ENCODE measurements at places on chromosomes 16 and 17.

- H3K4me1 ChIP-seq, result peaks cover 27% of the 10 kb centered on the region
- peak overlapping the region; percentile 73 for H3K27ac ChIP-seq
- no peaks in the 10 kb centered on the region for H3K27me3 ChIP-seq
- no peak for DNase-seq
- H3K36me3 ChIP-seq, result no peaks in the 10 kb centered on the region
These were observed 18.2 kb downstream of the ZCCHC14 start for GRCh38 chr16:87474566-87474996.

DNA sequence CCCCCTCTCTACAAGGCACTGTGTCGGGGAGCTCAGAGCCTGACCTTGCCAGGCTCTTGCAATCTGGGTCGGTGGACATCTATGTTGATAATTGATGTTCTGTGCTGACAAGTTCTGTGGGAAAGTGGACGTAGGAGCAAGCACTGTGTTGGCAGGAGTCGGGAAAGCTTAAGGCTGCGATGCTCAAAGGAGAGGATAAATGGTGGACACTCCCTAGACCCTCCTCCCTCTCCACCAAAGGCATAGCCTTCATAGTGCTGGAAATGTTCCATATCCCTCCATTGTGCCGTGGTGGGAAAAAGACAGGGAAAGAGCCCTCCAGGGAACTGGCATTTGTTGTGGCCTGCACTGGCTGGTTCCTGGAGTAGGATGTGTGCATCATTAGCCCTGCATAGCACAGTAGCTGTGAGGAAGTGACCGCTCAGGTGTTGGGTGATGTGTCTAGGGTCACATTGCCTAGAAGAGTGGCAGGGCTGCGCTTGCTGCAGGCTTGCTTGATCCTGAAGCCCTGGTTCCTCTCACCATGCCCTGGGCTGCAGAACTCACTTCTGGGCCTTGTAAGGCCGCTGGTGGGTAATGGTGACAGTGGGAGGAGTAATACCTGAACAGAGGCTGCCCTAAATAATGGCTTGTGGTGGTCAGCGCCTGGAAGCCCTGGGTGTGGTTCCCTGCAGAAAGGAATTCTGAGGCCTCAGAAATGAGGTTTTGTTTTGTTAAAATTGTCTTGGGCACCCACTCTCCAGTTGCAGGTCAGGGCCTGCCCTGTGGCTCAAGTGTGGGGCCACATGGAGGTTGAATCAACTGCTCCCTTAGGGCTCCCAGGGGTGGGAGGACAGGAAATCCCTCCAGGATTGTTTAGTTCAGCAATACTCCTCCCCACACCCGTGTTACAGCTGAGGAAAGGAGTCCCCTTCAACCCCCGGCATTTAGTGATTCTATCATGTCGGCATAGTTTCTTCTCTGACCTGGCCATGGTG lies 62.6 kb downstream of the KSR1 start:
- H3K36me3 ChIP-seq, result no peaks in the 10 kb centered on the region
- no peak overlapping the region for H3K27ac ChIP-seq
- DNase-seq, result no peak
- H3K27me3 ChIP-seq, result no peaks in the 10 kb centered on the region
- no peak overlapping the region for H3K4me3 ChIP-seq

GRCh38 chr16:58451265-58451689 lies 48.7 kb upstream of the NDRG4 start:
- H3K27me3 ChIP-seq, result peaks cover 47% of the 10 kb centered on the region
- peaks cover 2% of the 10 kb centered on the region for H3K4me1 ChIP-seq
- no peaks in the 10 kb centered on the region for H3K36me3 ChIP-seq
- H3K4me3 ChIP-seq, result no peak overlapping the region
- no peak for DNase-seq
- no peak overlapping the region for H3K27ac ChIP-seq

DNA sequence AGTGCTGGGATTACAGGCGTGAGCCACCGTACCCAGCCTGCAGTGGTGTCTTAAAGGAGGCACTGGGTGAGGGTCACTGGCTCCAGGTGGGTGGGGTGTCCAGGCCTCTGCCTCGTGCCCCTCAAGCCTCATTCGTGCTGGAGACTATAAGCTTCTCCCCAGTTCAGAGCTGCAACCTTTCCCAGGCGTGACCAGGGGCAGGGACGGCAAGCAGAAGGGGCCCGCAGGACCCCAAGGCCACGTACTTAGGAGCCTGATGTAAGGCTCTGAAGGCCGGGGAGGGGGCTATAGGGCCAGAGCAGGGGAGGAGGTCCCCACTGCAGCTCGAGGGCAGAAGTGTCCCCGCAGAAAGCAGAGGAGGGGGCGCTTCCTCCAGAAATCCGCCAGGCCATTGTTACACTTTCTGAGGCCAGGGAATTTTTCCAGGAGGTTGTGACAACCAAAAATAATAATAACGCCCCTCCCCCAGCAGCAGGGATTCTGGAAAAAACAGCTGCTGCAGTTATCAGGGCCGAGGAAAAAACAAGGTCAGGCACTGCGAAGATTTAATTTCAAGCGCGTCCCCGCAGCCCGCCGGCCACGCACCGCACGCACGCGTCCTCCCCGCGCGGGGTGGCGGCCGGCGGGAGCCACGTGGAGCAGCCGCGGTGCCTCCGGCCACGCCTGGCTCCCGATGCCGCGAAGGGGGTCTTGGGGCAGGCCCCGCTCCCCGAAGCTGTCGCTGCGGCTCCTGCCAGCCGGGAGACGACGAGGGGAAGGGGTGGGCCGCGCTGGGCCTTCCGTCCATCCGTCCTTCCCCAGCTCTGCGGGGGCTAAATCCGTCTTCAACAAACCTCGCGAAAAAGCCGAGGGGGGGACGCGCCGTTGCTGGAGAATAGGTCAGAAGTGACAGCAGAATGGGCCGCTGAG lies 45.8 kb upstream of the SLC38A10 start:
- peaks cover 35% of the 10 kb centered on the region for H3K27me3 ChIP-seq
- no peak for DNase-seq
- H3K27ac ChIP-seq, result peak overlapping the region; percentile 11
- H3K4me1 ChIP-seq, result peaks cover 14% of the 10 kb centered on the region
- peaks cover 2% of the 10 kb centered on the region for H3K36me3 ChIP-seq

- H3K4me3 ChIP-seq, result no peak overlapping the region
- H3K27ac ChIP-seq, result no peak overlapping the region
- peaks cover 2% of the 10 kb centered on the region for H3K36me3 ChIP-seq
- H3K27me3 ChIP-seq, result no peaks in the 10 kb centered on the region
- no peak for DNase-seq
These were observed 108.9 kb upstream of the CIBAR2 start for GRCh38 chr16:85220964-85221731.

- no peak overlapping the region for H3K4me3 ChIP-seq
- H3K27ac ChIP-seq, result no peak overlapping the region
- H3K4me1 ChIP-seq, result no peaks in the 10 kb centered on the region
- no peak for DNase-seq
- no peaks in the 10 kb centered on the region for H3K27me3 ChIP-seq
These were observed 31.7 kb downstream of the RPH3AL start for GRCh38 chr17:320809-321385.

GRCh38 chr17:73474370-73474988 lies 162.7 kb upstream of the CDC42EP4 start:
- H3K27ac ChIP-seq, result no peak overlapping the region
- no peak overlapping the region for H3K4me3 ChIP-seq
- DNase-seq, result no peak
- peaks cover 26% of the 10 kb centered on the region for H3K27me3 ChIP-seq
- peaks cover 8% of the 10 kb centered on the region for H3K4me1 ChIP-seq

GRCh38 chr16:7443142-7443541 lies 110.5 kb downstream of the RBFOX1 start:
- no peak overlapping the region for H3K4me3 ChIP-seq
- no peaks in the 10 kb centered on the region for H3K4me1 ChIP-seq
- no peaks in the 10 kb centered on the region for H3K27me3 ChIP-seq
- no peaks in the 10 kb centered on the region for H3K36me3 ChIP-seq
- H3K27ac ChIP-seq, result no peak overlapping the region

GRCh38 chr17:17445296-17445924 lies 31.4 kb upstream of the MED9 start:
- H3K27ac ChIP-seq, result no peak overlapping the region
- H3K4me3 ChIP-seq, result no peak overlapping the region
- H3K36me3 ChIP-seq, result peaks cover 2% of the 10 kb centered on the region
- DNase-seq, result no peak

GRCh38 chr17:68277807-68278206 lies 13.1 kb downstream of the SLC16A6 start:
- H3K4me1 ChIP-seq, result peaks cover 7% of the 10 kb centered on the region
- H3K27ac ChIP-seq, result no peak overlapping the region
- no peaks in the 10 kb centered on the region for H3K27me3 ChIP-seq
- no peak overlapping the region for H3K4me3 ChIP-seq
- no peak for DNase-seq

- H3K27ac ChIP-seq, result no peak overlapping the region
- H3K27me3 ChIP-seq, result peaks cover 30% of the 10 kb centered on the region
- no peaks in the 10 kb centered on the region for H3K36me3 ChIP-seq
These were observed 6.1 kb upstream of the ABCC12 start for GRCh38 chr16:48161906-48162305.

DNA sequence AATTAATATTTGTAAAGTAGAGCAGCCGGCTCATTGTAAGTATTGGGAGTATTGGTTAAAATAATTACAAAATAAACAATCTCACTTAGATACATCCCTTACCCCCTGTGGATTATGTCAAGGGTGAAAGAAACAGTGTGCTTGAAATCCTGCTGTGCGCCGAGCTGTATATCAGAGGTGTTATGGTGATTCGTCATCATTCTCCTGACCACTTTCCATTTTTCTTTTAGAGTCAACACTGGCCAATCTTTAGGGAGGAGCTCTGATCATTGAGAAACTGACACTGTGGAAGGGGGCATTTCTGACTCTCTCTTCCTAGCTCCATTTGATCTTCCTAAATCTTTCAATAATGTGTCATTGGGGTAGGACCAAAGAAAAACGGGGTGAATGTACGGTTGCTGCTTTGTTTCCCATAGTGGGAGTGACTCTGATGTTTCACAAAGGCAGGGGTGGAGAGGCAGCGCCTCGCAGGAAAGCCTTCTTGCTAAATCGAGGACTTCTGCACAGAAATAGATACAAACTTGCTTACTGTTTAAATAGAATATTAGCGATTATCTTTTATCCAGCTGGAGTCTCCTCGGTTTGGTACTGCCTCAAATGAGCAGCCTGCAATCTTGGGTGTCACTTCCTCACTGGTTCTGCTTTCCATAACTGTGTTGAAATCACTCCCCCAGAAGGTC lies 123.4 kb downstream of the PRKCB start:
- H3K4me1 ChIP-seq, result peaks cover 50% of the 10 kb centered on the region
- peak overlapping the region; percentile 42 for H3K27ac ChIP-seq
- peak overlapping the region; percentile 71 for H3K4me3 ChIP-seq

GRCh38 chr17:83099570-83100181 lies 20.3 kb downstream of the METRNL start:
- peaks cover 8% of the 10 kb centered on the region for H3K4me1 ChIP-seq
- no peak for DNase-seq
- H3K4me3 ChIP-seq, result peak overlapping the region; percentile 21
- H3K27ac ChIP-seq, result no peak overlapping the region
- H3K27me3 ChIP-seq, result peaks cover 10% of the 10 kb centered on the region

DNA sequence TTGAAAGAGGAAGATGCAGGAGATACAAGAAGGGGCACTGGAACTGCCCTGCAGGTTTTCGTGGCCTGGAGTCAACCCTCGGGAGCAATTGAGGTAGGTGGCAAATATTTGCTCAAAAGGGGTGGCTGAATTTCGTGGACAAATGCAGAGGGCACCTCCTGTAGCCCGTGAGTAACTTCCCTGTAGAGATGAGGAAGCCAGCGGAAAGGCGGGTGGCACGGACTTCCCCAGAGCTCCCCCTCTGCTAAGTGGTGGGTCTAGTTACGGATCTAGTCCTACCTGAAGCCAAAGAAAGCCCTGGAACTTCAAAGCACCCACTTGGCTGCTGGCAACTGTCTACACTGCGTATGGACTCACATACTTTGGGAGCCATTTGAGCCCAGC lies 1.0 kb upstream of the ATP2C2 start:
- no peak overlapping the region for H3K4me3 ChIP-seq
- DNase-seq, result no peak
- H3K36me3 ChIP-seq, result peaks cover 5% of the 10 kb centered on the region
- no peak overlapping the region for H3K27ac ChIP-seq
- H3K27me3 ChIP-seq, result peaks cover 67% of the 10 kb centered on the region

GRCh38 chr16:74046524-74046923 lies 250.1 kb upstream of the PSMD7 start:
- no peak for DNase-seq
- no peak overlapping the region for H3K4me3 ChIP-seq
- H3K27ac ChIP-seq, result no peak overlapping the region
- H3K27me3 ChIP-seq, result no peaks in the 10 kb centered on the region

GRCh38 chr17:8893621-8894201 lies 26.2 kb upstream of the PIK3R6 start:
- H3K36me3 ChIP-seq, result peaks cover 6% of the 10 kb centered on the region
- H3K27ac ChIP-seq, result peak overlapping the region; percentile 98
- DNase-seq, result no peak
- H3K4me3 ChIP-seq, result no peak overlapping the region
- peaks cover 40% of the 10 kb centered on the region for H3K4me1 ChIP-seq

GRCh38 chr17:63116228-63116627 lies 150.2 kb downstream of the TANC2 start:
- no peak overlapping the region for H3K4me3 ChIP-seq
- H3K36me3 ChIP-seq, result no peaks in the 10 kb centered on the region
- H3K27ac ChIP-seq, result no peak overlapping the region
- H3K4me1 ChIP-seq, result no peaks in the 10 kb centered on the region
- no peaks in the 10 kb centered on the region for H3K27me3 ChIP-seq

- H3K4me1 ChIP-seq, result peaks cover 5% of the 10 kb centered on the region
- no peak overlapping the region for H3K4me3 ChIP-seq
- no peak for DNase-seq
- peaks cover 15% of the 10 kb centered on the region for H3K36me3 ChIP-seq
- H3K27ac ChIP-seq, result no peak overlapping the region
These were observed 20.5 kb downstream of the EFTUD2 start for GRCh38 chr17:44878627-44879221.

GRCh38 chr17:8332128-8332527 lies 7.5 kb upstream of the ODF4 start:
- no peak for DNase-seq
- no peaks in the 10 kb centered on the region for H3K4me1 ChIP-seq
- H3K27me3 ChIP-seq, result peaks cover 33% of the 10 kb centered on the region

DNA sequence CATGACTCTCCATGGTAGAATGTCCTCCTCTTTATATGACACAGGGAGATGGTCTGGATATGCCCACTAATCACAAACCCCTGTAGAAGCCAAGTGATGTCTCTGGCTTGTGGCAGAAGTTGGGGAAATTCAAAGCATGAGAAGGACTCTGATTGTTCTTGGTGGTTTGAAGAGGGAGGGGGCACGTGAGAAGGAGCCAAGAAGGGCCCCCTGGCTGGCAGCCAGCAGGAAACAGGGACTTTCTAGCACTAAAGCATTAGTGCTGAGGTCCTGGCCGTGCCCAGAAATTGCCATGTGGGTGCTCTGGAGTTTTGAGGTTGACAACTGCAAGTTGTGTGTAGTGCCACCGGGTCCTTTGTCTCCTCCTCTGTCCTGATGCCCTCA lies 199.9 kb downstream of the LGALS9B start:
- H3K36me3 ChIP-seq, result no peaks in the 10 kb centered on the region
- peak overlapping the region; percentile 57 for H3K27ac ChIP-seq
- H3K27me3 ChIP-seq, result no peaks in the 10 kb centered on the region
- peaks cover 44% of the 10 kb centered on the region for H3K4me1 ChIP-seq

- H3K36me3 ChIP-seq, result peaks cover 9% of the 10 kb centered on the region
- H3K27me3 ChIP-seq, result no peaks in the 10 kb centered on the region
- peaks cover 17% of the 10 kb centered on the region for H3K4me1 ChIP-seq
These were observed 21.1 kb upstream of the TACO1 start for GRCh38 chr17:63579633-63580032.

Measured in T-helper 17 cell (primary cell).